ENCODE measurements at places on chromosomes 1 and 21.

DNA sequence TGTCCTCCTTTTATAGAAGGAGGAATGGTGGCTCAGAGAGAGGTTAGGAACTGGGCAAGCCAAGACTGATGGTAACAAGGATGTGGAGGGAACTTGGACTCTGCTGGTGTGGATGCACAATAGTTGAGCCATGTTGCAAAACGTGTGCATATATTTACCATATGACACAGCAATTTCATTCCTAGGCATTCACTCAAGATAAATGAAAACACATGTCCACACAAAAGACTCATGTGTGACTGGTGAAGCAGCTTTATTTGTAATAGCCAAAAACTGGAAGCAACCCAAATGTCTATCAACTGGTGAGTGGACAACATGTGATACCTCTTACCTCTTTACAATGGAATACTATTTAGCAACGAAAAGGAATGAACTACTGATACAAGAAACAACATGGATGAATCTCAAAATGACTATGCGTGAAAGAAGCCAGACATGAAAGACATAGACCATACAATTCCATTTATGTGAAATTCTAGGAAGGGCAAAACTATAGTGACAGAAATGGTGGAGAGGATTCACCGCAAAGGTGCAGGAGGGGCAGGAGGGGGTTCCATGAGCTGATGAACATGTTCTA is 36.2 kb downstream of the CAMK2N1 start:
- no peak for DNase-seq

DNA sequence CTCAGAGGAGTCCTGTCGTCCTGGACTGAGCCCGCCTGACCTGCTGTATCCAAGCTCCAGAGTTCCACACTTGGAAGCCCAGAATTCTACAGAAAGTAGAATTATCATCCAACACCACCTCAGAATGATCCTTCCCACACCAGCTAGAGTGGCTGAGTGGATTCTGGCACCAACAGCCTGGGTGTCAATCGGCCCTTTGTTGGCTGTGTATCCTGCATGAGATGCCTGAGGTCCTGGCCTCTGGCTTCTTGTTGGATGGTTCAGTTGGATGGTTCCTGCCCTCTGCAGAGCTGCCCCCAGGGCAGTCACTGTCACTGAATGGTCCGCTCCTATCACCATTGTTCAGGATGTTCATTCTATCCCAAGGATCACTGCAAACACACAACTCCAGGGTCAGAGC is 49.8 kb downstream of the PGBD5 start:
- no peak for DNase-seq

DNA sequence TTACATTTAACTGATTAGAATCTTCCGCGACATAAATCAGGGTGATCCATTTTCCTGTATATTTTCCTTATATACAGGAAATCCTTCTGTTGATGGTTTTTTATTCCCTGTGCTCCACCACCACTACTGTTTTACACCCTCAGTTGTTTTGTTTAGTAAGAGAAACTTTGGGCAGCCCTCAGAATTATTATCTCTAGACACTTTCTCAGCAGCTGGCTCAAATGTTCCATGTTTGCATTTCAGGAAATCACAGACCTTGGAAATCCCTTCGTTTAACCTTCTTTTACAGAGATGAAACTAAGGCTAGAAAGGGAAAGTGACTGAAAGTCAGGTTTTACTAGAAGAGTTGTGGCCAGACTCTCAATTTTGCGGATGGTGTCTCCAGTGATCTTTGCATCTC is 15.2 kb downstream of the ZNF697 start:
- no peak for DNase-seq

- no peak for DNase-seq
These were observed 18.2 kb downstream of the TMEM201 start for GRCh38 chr1:9606948-9607347.

DNA sequence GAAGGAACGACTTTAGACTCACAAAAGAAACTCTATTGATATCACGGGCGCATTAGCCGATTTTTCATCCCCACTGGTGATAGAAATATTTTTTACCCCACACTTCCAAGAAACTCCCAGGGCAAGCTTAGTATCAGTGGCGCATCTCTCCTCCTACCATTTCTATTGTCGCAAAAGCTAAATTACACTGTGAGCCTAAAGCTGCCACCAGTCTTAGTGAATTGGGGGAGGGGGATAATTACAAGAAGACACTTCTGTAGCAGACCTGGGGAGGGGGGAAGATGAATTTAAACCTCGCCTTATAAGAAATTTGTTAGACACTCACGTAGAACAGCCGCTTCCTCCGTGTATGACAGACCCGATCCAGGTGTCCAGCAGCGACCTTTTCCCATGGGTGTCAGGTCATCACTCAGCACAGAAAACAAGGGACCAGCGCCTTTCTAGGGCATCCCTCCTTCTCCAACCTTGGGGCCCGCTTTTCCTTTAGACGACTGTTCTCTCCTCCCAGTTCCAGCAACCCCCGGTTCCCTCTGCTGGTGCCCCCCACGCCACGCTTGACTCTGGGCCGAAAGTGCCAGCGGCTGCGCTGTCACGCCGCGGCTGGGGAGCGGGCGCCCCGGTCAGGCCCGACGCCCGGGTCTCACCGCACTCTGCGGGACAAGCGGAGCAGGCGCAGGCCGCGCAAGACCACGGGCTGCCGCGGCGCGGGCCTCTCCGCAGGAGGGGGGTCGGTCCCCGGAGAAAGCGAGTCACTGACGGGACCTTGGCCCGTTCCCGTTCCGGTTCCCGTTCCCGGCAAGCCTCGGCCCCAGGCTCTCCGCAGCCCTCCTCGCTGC is 821 bp downstream of the PHC2 start:
- peak; percentile 74 for DNase-seq

GRCh38 chr1:28313702-28314546 is 14.9 kb upstream of the MED18 start:
- DNase-seq = no peak

DNA sequence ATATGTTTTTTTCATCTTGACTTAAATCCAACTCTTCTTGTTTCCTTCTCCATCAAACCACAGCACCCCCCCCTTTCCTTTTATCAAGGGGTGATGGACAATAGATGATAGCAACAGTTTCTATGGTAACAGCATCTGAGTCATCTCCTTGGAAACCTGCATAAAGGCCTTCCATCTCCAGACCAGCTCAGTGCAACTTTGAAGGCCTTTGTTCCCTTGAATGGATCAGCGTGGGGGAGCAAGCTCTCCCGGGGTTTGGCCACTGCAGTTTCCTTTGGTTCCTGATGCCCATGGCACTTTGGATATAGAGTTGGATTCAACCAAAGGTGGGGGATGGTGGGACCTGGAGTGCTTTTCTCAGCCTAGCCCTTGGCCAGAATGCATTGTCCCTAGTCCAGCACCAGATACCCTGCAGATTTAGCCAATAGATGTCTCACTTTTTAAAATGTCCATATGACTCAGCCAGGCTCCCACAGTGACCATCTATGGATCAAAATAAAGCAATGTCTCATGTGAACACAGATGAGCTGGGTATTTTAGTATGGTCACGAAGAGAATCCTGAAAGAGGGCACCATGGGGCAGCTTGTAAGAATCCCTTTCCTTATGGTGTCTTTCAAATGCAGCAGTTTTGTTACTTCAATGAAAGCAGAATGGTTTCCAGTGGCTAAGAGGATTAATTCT is 127.7 kb downstream of the SPATA46 start:
- DNase-seq = no peak

- no peak for DNase-seq
These were observed 210.8 kb downstream of the COL11A1 start for GRCh38 chr1:102897557-102897956.

- DNase-seq = no peak
These were observed 87.0 kb upstream of the GALNT2 start for GRCh38 chr1:229980009-229980408.

GRCh38 chr1:23774174-23774880 is 3.9 kb upstream of the PITHD1 start:
- DNase-seq = no peak

- no peak for DNase-seq
These were observed 29.8 kb upstream of the CACYBP start for GRCh38 chr1:174969977-174970376.

GRCh38 chr1:16215882-16216753 is 3.7 kb upstream of the ARHGEF19 start:
- peak; percentile 82 for DNase-seq

DNA sequence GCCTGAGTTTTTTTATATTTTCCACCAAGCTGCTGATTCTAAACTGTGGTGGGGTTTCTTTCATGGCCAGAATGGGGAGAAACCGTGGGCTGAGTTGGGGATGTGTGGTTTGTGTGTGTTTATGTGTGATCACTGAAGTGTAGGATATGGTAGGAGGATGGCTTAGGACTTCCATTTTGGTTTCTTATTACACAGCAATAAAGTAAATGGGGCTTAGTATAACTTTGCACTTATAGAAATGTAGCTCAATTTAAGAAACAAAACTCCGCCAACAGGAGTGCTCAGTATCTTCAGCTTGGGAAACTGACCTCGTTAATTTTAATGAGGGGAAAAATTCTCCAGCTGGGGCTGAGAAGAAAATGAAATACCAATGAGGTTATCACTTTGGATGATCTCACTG is 77.8 kb downstream of the PBX1 start:
- no peak for DNase-seq

DNA sequence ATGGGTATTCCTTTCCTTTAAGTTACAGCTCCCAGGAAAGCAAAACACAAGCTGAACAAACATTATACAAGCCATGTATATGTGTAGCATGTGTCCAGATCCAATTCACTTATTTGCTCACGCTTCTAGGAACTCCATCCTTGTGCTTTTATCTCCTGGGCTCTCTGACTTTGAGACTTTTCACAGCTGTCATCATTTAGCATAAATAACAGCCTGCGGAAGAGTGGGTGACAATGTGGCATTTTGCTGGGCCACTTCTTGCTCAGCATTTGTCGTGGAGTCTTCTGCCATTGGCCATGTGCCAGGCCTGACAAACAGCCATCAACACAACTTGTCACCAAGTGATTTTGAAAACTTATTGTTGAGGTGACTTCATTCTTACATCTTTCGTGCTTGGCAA is 164.3 kb downstream of the KIF26B start:
- DNase-seq = peak; percentile 46

- peak; percentile 60 for DNase-seq
These were observed 37.9 kb downstream of the WDR3 start for GRCh38 chr1:117967477-117967876.

DNA sequence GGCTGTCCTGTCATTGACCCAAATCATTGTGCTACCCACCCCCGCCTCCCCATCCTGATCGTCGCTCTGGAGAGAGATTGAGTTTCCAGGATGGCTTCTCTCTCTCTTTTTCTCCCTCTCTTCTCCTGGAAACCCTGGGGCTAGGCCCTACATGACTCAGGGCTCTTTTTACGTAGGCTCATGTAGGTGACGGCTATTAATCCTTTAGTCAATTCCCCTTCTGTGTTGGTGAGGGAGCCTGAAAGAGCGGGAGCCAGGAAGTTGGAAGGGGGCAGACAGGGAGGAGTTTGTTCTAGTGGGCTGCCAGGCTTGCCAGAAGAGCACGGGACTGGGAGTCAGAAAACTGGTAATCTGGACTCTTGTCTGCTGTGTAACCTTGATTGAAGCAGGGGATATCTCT is 9.7 kb downstream of the ATP2B4 start:
- DNase-seq = no peak

- no peak for DNase-seq
These were observed 121.2 kb downstream of the CDC42BPA start for GRCh38 chr1:227197064-227197463.

- no peak for DNase-seq
These were observed at the start of gene GFI1 for GRCh38 chr1:92486251-92487077. TSS of gene GFI1 (minus strand) at chr1:92486925. CDS start at chr1:92483487, 3,438 bp downstream.

DNA sequence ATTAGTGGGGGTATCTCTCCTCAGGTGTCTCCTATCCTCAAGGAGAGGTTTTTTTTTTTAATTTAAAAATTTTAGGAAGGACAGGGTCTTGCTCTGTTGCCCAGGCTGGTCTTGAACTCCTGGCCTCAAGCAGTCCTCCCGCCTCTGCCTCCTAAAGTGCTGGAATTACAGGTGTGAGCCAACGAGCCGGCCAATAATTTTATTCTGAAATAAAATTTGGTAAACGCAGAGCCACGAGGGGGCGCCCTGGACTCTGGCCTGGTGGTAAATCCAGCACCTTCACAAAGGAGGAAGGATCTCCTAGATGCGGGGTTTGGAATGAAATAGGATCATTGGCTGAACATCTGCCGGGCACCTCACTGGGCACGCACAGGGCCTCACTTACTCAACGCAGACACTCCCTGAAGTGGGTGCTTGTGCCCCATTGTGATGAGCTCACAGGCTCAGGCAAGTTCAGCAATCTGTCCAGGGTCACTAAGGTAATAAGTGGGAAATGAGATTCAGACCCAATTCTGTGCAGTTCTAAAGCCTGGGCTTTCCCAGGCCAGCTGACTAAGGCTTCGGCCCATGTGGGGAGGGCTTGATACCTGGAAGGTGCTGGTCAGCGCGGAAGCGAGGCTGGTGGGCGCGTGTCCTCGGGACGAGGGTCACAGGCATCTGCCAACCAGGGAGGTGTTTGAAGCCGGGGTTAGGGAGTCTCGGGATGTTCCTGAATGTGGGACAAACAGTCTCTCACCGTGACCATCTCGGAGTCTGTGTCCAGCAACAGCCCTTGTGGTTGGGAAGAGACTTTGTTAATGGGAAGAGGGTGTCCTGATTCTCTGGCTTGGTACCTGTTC is 32.7 kb upstream of the ETV3 start:
- peak; percentile 39 for DNase-seq

- DNase-seq = no peak
These were observed 24.2 kb downstream of the PTP4A2 start for GRCh38 chr1:31913968-31914367.

GRCh38 chr1:201633297-201633696 is 94.4 kb downstream of the NAV1 start:
- DNase-seq = no peak

DNA sequence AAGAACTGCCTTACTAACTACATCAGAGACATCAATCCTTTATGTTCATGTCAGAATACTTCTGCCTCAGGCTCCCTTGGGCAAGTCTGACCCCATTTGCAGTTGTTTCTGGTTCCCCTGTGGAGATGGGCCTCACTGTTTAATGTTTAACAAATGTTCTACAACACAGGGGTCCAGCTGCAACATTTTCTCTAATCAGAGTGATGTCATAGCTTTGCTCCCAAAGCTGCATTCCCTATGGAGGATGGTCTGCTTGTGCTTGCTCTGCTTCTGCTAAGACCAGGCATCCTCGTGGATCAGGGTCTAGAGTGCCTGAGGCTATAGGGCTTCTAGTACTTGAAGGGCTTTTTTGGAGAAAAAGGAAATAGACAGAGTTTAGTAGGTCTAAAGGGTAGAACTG is 1071.2 kb downstream of the TTLL7 start:
- DNase-seq = peak; percentile 7

GRCh38 chr1:181251001-181251712 is 162.7 kb downstream of the IER5 start:
- DNase-seq = no peak

GRCh38 chr1:86704972-86705664 is 742 bp downstream of the SH3GLB1 start:
- peak; percentile 67 for DNase-seq

GRCh38 chr1:107152395-107152794 is 11.6 kb downstream of the NTNG1 start:
- DNase-seq = no peak

- peak; percentile 87 for DNase-seq
These were observed 48.9 kb downstream of the INKA2 start for GRCh38 chr1:111690306-111690617.
